Cortex of kidney (tissue), 1 donor: ENCODE measurements at places on chromosomes 7 and 10.

DNA sequence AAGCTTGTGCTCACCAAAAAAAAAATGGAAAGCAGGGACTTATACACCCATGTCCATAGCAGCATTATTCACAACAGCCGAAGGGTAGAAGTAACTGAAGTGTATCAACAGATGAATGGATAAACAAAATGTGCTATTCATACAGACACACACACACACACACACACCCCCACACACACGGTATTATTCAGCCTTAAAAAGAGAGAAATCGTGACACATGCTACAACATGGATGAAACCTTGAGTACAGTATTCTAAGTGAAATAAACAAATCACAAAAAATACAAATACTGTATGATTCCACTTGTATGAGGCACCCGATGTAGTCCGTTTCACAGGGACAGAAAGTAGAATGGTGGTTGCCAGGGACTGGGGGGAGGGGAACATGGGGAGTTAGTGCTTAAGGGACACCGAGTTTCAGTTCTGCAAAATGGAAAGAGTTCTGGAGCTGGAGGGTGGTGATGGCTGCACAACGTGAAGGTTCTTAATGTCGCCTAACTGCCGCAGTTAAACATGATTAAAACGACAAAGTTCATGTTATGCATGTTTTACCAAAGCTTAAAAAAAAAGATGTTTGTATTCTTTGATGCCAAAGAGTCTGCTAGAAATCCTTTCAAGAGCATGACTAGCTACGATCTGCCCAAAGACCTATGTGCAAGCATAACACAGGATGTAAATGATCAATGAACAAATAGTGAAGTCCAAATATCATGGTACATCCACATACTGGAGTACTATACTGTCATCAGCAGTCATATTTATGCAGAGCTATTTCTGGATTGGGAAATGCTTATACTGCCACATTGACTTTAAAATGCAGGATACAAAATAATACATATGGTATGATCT, 7.2 kb downstream of the TNS3 start:
- DNase-seq: no peak

- DNase-seq: no peak
These were observed 6.7 kb upstream of the ADAM12 start for GRCh38 chr10:126394948-126395347.

DNA sequence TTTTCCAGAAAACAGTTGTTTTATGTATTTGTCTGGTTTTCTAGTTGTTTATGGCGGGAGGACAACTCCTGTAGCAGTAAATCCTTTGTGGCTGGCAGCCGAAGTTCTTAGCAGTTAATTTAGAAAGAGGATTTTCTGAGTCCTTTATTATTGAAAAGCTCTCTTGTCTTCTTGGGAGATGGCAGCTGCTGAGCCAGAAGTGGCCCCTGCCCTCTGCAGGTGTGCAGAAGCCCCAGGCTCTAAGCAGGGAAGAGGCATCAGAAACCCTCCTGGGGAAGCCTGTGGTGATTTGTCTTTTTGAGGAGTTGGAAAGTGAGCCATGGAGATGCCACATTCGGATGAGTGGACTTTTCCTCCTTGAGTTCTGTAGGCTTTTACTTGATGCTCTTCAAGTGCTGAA, 106.3 kb downstream of the GLRX3 start:
- no peak for DNase-seq

DNA sequence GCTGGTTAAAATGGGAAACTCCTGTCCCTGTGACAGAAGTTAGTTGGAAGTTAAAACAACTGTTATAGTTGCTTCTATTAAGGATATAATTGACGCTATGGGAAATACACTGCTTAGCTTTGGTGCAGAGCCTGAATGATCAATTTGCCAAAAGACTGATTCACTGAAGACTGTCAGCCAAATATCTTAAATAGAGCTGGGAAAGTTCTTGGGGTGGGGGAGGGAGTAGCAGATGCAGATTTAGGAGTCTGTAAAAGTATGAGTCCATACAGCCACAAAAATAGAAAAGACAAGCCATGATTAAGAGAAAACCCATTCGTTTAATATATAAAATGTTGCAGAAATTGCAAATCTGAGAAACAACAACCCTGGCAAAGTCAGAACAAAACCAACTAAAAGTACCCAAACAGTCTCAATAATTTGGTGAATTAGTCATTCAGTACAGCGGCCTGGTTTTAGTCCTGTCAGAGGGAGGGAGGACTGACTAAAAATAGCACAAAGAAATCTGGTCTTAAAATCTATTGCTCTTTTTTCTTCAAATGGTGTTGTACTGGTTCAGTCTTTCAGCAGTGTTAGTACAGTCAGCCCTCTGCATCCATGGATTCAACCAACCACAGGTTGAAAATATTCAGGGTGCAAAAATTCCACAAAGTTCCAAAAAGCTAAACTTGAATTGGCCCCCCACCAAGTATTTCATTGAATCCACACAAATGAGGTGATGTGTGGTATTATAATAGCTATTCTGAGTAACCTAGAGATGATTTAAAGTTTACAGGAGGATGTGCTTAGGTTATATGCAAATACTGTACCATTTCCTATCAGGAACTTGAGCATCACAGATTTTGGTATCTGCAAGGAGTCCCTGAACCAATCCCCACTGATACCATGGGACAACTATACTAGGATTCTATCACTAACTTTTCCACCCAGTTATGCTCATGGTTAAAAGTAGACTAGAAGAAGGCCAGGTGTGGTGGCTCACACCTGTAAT, 30.0 kb downstream of the STK17A start:
- DNase-seq: no peak

GRCh38 chr10:133184591-133185244, 24.7 kb downstream of the KNDC1 start:
- DNase-seq: no peak

DNA sequence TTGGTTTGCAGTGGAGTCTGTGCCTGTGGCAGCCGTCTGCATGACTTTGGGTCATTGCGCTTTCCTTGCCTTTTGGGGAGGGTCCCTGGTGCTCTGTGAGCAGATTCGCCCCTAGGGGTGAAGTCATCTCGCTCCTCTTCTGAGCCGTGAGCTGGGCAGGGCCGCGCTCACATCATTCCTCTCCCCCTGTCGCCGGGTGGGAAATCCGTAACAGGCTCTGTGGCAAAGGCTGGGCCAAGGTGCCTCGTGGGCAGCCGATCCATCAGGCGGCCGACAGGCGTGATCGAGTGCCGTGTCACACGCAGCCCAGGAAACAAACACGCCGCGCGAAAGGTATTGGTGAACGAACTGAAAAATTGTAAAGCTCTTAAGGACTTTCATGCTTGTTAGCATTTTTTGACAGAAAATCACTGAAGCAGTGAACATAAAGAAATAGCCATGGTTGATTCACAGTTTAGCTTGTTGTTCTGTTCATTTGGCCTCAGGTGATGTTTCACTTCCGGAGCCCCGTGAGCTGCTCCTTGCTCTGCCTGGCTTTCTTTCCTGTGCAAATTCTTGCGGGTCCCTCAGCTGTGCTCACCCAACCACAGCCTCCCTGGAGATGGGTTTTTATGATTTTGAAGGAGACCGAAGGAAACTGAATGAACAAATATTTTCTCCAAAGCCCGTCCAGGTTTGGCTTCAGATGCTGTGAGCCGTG, 122.1 kb downstream of the NKX6-2 start:
- DNase-seq: no peak

- DNase-seq: no peak
These were observed 241.5 kb downstream of the ADAM12 start for GRCh38 chr10:126146771-126147170.

DNA sequence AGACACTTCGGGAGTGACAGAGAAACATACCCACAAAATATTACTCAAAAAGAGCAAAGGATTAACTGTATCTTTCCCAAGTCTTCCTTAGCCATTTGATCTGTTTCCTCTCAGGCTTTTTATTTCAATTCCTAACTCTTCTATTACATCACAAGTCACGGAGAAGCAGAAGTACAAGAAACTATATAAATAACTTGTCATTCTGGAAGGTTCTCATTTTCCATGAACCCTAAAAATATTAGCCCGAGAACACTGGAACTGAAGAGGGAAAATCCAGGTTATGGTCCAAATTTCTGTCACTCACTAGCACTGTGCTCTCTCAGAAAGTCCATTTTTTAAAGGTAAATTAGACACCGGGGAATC, 98.0 kb downstream of the GRB10 start:
- no peak for DNase-seq

DNA sequence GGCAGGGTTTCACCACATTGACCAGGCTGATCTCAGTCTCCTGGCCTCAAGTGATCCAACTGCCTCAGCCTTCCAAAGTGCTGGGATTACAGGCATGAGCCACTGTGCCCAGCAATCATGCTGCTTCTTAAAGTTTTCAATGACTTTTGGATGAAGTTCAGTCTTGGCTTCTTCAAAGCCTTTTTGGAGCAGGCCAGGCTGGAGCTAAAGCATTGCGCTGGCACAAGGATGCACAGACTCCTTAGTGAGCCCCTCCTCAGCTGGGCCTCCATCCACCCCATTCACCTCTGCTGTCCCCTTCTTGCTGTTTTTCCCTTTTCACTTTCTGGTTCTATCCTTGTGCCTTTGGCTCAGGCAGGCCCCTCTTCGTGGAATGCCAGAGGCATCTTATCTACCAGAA, 638.6 kb downstream of the TYW1 start:
- no peak for DNase-seq

- DNase-seq: no peak
These were observed 35.1 kb upstream of the GRID1 start for GRCh38 chr10:86401588-86402282.

DNA sequence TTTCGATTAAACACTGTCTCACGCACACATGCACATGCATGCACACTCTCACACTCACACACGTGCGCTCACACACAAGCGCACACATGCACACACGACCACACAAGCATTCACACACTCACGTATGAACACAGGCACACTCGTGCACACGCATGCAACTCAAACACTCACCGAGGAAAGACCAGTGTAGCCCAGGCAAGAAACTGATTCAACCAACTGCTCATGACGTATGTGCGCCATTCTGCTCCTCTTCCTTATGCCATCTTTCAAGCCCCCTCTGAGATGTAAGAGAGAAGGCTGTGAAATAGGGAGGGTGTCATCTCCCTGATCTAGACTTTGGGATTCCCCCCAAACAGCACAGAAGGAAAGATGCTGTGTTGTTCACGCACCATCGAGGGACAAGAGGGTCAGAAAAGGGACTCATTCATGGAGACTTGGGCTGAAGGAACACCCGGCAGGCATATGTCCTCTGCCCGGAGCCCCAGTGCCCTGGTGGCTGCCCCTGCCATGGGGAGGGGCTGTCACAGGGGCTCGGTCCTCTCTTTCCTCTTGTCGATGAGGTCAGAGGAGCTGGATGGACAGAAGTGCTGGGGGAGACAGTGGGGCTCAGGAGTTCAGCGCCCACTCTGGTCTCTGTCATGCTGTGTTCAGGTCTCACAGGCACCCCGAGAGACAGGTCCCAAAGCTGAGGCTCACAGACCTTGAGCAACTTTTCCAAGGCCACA, 130.1 kb upstream of the SHH start:
- no peak for DNase-seq

DNA sequence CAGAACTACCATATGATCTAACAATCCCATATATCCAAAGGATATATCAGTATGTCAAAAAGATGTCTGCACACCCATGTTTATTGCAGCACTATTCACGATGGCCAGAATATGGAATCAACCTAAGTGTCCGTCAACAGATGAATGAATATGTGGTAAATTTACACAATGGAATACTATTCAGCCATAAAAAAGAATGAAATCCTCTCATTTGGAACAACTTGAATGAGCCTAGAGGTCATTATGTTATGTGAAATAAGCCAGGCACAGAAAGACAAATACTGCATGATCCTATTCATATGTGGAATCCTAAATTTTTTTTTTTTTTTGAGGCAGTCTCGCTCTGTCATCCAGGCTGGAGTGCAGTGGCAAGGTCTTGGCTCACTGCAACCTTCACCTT, 6.3 kb upstream of the CFAP70 start:
- DNase-seq: no peak

GRCh38 chr7:69659983-69660382, 61.7 kb downstream of the AUTS2 start:
- no peak for DNase-seq

DNA sequence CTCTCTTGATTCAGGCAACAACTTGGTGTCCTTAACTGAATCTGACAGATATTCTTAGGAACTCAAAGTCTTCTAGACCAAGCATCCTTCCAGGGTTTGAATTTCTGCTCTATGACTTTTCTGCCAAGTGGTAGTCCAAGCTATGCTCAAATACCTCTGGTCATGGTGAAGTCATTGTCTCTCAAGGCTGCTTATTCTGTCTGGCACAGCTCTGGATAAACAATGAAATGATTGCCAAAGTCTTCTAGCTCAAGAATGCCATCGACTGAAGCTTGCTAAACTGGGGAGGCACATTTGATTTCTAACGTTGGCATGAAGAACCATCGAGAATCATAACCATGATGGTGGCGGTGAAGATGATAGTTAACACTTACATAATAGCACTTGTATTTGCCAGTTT, 116.2 kb upstream of the MKX start:
- no peak for DNase-seq

GRCh38 chr7:130996833-130997231, 262.8 kb upstream of the KLF14 start:
- DNase-seq: no peak

GRCh38 chr10:77031531-77032187, 605.9 kb downstream of the KCNMA1 start:
- no peak for DNase-seq

GRCh38 chr10:34161777-34162370, 653.2 kb downstream of the PARD3 start:
- DNase-seq: no peak

DNA sequence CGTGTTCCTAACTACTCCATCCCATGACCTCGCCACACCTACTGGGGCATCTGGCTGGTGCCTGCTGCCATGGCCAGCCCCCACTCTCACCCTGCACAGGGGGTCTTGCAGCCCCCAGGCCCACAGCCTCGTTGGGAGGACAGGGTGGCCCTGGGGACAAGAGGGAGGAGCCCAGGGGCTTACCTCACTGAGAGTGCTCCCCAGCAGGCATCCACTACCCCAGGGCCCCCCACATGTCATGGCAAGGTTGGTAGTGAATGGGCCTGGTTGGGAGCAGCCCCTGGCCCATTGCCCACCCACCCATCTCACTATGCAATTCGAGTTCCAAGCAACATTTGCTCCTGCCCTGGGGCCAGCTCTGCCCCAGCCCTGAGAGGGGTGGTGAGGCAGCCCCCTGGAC, 24.0 kb upstream of the AMZ1 start:
- DNase-seq: no peak

- DNase-seq: no peak
These were observed 22.6 kb downstream of the EIF3A start for GRCh38 chr10:119058010-119058409.

- DNase-seq: no peak
These were observed 54.9 kb downstream of the SEM1 start for GRCh38 chr7:96654630-96655188.

GRCh38 chr7:146510088-146510680, 393.6 kb downstream of the CNTNAP2 start:
- no peak for DNase-seq

- DNase-seq: no peak
These were observed 186.1 kb downstream of the BMPER start for GRCh38 chr7:34091321-34091917.

- DNase-seq: no peak
These were observed 339.5 kb downstream of the ELMO1 start for GRCh38 chr7:37109016-37109683.

- DNase-seq: no peak
These were observed 56.7 kb downstream of the GRK5 start for GRCh38 chr10:119263951-119264617.
